AG04450 (cell line): ENCODE measurements at places on chromosomes 6 and 20.

- DNase-seq = no peak
Observed at GRCh38 chr20:34915131-34915530, 38.7 kb downstream of the ACSS2 start.

- no peak for DNase-seq
Observed at GRCh38 chr6:13952101-13952500, 27.3 kb downstream of the RNF182 start.

DNA sequence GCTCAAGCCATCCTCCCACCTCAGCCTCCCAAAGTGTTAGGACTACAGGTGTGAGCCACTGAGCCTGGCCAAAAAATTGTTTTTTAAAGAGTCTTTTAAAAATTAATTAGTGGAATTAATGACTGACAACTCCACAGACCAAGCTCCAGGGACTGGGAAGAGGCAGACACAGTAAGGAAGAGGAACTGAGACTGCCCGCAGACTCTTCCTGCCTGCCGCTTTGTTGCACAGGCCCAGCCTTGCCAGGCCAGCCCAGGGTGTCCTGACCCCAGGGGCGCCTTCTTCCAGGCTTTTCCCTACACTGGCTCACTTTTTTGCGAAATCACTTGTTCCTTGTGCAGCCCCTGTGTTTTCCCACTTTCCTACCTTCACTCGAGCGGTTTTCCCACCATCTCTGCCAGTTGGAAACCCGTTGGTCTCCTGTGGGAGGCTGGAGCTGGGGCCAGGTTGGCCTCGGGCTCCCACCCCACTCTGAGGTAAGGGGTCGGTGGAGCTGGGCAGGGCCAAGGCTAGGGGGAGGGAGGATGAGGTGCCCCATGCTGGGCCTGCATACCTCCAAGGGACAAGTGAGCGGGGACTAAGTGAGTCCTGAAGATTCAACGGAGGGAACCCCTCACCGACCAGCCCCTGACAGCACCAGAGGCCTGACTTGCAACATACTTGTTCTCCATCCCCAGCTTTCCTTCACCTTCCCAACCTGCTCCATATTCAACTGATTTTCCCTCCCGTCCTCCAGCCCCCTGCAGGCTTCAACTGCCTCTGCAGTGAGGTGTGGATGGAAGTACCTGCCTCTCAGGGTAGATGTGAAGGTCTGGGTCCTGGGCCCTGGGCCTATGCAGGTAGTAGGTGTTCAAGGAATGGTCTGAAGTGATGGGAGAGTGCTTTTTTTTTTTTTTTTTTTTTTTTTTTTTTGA is 23.5 kb upstream of the SMIM29 start:
- DNase-seq = no peak

DNA sequence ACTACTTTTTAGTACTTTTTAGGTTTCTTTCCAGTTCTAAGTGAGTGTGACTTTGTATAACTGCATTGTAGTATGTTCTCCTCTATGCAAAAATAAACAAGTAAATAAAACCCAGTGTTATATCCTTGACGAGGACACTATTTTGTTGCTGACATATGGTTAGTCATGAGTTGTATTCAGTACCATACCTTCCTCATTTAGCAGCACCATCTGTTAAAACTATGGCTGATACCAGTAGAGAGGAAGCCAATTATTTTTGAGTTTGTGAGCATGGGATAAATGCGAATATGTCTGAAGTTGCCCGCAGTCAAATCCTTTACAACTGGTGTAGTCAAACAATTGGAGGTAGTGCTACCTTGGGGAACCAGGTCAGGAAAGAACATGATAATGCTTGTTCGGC is 74.1 kb downstream of the CDKAL1 start:
- no peak for DNase-seq

DNA sequence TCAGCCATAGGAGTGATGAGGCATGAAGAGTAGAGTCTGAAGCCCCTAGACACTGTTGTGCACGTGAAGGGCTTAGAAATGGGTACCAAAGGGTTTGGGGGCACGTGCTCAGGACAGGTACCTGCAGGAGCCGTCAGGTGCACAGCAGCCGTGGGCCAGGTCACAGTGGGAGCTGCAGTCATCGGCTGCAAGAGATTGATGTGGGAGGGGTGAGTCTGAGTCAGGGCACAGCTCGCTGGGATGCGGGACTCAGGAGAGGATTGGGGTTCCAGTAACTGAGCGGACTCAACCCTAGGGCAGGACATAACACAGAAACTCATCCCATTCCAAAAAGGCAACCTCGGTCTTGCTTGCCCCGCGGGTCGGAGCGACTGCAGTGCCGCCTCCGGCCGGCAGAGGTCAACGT is 1.1 kb downstream of the DLK2 start:
- DNase-seq = no peak

GRCh38 chr6:158819977-158820622 is 932 bp upstream of the EZR start:
- DNase-seq = no peak

DNA sequence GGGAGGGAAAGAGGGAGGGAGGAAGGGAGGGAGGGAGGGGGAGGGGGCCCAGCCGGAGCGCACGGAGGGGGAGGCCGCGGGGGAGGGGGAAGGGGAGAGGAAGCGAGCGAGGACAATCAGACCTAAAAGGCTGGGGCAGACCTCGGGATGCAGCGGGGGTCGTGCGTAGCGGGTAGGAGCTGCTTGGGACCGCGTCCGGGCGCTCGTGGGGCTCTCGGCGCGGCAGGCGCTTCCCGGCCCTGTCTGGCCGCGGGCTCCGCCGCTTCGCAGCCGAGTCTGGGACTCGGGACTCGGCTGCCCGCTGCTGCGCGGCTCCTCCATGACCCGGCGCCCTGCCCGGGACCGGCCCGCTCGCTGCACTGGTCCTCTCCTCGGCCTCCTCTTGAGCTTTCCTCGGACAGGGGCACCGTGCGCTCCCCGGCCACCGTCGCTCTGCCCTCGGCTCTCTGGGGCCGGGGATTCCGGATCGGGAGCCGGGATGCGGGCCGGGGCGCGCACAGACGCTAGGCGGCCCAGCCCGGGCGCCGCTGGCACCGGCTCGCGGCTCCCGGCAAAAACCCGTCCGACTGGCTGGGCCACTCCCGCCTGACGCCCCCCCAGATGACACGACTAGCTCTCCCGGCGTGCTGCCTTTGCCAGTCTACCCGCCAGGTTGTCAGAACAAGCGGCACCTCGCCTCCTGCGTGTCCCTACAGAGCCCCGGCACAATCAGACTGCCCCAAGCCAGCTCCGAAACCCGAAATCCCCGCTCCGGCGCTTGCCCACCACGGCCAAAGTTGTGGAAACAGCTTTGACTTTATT is 2.2 kb downstream of the TFAP2A start:
- DNase-seq = no peak

GRCh38 chr20:47043086-47043485 is 148.4 kb downstream of the EYA2 start:
- DNase-seq = no peak

DNA sequence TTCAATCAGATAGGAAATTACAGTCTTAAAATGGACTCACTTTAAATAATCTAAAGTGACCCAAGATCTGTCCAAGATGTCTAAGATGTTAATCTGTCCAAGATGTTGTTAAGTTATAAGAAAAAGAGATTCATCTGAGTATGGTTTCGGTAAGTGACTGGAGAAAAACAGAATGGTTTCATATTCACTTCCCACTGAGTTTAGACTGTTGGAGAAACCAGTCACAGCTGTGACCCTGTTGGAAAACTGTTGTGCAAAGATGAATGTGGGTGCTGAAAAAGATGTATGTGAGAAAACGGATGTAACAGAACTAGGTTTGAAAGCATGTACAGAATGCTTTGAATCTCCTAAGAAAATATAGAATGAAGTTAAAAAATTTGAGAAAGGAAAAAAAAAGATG is 325.9 kb downstream of the COL12A1 start:
- DNase-seq = no peak

- DNase-seq = no peak
Observed at GRCh38 chr6:149750136-149750609, 632 bp downstream of the PCMT1 start.

GRCh38 chr20:12699374-12700228 is 309.2 kb upstream of the SPTLC3 start:
- DNase-seq = no peak

DNA sequence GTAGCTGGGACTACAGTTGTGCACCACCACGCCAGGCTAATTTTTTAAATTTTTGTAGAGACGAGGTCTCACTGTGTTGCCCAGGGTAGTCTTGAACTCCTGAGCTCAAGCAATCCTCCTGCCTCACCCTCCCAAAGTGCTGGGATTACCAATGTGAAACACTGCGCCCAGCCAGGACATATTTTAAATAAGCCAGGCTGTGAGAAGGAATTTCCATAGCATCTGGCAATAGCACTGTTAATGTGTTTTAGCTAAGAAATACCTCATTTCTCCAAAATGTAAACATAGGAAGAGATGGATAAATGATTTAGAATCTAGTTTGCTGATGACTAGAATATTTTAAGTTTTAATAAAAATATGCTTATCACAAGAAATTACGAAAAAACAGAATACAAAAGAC is 27.0 kb upstream of the SLA2 start:
- DNase-seq = peak; percentile 23

DNA sequence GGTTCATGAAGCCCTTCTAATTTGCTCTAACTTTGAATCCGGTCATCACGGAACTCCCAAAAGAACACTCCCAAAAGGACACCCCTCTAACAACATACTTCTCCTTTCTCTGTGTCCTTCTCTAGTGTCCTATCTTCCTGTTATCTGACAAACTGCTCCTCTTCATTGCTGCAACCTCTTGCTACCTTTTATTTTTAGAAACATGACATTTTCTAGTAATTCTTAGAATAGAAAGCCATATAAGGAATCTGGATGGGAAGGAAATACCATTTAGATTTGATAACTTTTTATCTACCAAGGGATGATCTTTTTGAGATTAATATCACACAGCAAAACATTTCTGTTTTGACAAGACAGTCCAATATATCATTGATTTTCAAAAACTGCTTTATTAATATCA is 63.1 kb downstream of the COL12A1 start:
- no peak for DNase-seq

DNA sequence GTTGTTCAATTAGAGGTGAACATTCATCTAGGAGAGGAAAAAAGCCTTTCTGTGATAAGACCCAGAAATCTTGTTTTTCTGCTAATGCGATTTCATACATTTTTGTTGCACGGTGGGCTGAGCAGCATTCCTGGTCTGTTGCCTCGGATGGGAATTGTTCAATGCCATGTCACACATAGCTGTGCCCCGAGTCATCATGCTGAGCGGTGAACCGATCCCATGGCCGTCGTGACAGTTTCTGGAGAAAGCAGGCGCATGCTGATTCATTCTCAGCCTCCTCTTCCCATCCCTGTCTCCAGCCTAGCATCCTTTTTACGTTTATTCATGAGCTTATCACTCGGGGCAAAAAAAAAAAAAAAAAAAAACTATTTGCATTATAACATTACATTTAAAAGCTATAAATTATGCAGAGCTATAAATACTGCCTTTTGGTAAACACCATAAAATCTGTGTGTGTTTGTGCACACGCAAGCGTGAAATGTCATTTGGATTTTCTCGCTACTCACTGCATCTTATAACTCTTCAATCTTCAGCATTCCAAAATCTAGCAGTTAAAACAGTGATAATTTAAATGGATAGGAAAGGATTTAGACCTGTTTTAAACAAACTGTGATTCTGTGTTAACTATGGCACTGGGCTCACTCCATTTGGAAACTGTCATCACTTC is 58.9 kb upstream of the IFNGR1 start:
- peak; percentile 41 for DNase-seq

DNA sequence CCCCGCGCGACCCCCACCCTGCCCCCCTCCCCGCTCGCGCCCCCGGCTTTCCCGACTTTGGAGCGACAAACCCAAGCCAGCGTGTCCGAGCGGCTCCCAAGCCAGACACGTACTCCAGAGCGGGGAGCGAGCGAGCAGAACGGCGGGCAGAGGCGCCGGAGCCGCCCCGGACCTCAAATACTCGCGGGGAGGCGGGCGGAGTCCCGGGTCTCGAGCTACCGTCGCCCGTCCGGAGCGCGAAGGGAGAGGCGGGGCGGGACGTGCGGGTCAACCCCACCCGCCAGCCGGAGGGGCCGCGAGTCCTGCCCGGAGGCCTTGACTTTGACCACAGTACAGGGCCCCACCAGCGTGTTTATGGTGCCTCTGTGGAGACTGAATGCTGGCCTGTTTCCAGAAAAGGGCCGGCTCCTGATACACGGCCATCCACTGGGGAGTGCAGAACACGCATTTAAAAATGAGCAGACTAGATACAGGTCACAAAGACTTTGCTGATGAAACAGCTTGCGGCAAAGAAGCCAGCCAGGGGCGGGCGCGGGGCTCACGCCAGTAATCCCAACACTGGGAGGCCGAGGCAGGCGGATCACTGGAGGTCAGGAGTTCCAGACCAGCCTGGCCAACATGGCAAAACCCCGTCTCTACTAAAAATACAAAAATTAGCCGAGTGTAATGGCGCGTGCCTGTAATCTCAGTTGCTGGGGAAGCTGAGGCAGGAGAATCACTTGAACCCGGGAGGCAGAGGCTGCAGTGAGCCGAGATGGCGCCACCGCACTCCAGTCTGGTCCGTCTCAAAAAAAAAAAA is at the start of gene SERPINB6:
TSS of gene SERPINB6 (minus strand) at position 148 of the 799 bp plus-strand sequence. CDS start 12,235 bp downstream, outside the sequence.
- DNase-seq = no peak

- DNase-seq = no peak
Observed at GRCh38 chr6:80639181-80639629, 532.7 kb downstream of the BCKDHB start.

- DNase-seq = no peak
Observed at GRCh38 chr20:3237011-3237957, 1.7 kb downstream of the SLC4A11 start.

- DNase-seq = no peak
Observed at GRCh38 chr6:109979033-109979921, 1.2 kb downstream of the GPR6 start.

- no peak for DNase-seq
Observed at GRCh38 chr6:125058546-125058945, 95.0 kb upstream of the TPD52L1 start.

DNA sequence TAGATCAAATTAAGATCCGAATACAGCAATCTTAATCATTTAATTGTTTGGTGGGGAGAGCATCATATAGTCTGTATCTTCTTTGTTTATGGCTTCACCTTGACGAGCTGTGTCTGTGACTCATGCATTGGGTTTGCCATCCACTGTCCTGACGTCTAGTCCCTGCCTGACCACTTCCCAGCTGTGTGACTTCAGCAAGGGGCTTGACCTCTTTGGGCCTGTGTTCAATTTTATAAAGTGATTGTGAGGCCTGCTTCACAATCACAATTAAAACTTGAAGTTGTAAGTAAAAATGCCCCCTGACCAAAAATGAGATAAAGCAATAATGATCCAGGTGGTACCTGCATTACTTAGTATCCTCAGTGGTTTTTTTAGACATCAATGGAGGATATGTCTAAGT is 209.2 kb downstream of the ZNF217 start:
- DNase-seq = no peak

DNA sequence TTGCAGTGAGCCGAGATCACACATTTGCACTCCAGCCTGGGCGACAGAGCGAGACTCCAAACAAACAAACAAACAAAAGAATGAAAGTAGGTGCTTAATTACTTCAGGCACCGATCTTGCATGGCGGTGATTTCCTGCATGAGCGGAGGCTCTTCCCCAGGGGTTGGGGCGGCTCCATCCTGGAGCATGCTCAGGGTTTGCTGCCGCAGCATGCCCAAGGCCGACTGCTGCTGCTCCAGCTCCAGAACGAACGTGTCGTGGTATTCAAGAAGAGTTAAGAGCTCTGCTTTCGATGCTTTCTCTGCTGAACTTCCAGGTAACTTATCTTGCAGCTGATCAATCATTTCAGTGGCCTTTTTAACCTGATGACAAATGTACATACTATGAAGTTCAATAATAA is 313.8 kb downstream of the SYNE1 start:
- no peak for DNase-seq

GRCh38 chr20:49412254-49412653 is 70.2 kb downstream of the KCNB1 start:
- DNase-seq = no peak
